BE2C (cell line): ENCODE measurements at places on chromosomes 3 and 15.

GRCh38 chr3:119627461-119627860 lies 29.8 kb downstream of the PLA1A start:
- no peak for DNase-seq

DNA sequence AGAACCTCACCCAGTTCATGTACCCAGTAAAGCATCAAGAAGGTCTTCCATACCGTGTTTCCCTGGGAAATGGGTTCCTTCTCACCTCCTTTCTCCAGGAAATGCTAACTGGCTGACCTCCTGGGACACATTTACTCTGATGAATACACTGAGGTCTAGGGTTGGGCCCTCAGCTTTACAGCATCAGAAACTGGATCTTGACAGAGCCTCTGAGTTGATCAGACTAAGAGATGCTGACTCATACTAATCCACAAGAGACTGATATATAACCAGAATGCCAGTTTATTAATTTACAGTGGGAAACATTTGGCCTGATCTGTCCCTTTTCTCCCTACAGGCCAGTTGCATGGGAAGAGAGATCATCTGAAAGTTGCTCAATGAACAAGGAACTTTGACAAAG lies 55.8 kb downstream of the GTF2E1 start:
- no peak for DNase-seq

DNA sequence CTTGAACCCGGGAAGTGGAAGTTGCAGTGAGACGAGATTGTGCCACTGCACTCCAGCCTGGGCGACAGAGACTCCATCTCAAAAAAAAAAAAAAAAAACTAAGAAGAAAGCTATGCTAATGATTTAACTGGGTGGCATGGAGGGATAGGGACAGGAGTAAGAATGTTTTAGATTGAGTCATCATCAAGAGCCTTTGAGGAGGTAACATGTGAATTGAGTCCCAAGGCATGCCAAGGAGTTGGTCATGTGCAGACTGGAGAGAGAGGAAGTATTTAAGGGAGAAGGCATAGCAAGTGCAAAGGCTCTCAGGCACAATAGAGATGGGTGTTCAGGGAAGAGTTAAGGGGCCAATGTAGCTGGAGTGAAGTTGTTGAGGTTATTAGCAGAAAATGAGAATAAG lies 9.1 kb downstream of the BNC1 start:
- no peak for DNase-seq

DNA sequence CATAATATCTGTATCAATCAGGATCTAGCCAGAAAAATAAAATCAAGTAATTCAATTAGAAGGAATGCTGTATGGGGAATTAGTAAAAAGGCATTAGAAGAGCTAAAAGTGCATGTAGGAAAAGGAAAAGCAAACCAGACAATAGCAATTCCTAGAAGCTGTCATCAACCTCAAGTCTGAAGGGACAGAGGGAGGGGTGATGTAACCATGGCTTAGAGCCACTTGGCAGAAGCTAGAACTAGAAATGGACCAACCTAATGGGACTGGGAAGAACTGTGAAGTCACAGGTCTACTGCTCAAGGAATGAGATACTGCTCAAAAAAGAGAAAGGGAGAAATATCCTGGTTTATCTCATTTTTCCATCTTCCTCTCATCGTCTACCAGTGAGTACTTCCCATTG lies 590.7 kb upstream of the SGO1 start:
- no peak for DNase-seq

- no peak for DNase-seq
Observed at GRCh38 chr3:119357190-119357589, 63.0 kb downstream of the ARHGAP31 start.

DNA sequence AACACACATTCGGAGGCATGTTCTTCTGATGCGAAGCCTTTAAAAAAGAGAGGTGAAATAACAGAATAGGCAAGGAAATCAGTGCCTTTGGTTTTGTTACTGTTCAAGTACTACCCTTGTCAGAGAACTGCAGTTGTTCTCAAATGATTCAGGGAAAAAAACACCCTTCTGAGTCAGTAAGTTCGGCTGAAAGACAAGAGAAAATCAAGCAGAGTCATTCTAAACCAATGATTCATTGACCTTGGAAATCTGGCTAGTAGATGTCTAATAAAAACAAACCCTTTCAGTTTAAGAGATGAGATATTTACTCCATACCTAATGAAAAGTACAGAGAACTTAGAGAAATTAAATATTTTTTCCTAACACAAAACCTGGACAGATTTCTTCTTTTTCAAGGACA lies 72.7 kb upstream of the ABI3BP start:
- DNase-seq: no peak

GRCh38 chr3:86785386-86785785 lies 205.6 kb downstream of the VGLL3 start:
- DNase-seq: no peak

GRCh38 chr3:80261082-80261481 lies 493.3 kb upstream of the ROBO1 start:
- no peak for DNase-seq

DNA sequence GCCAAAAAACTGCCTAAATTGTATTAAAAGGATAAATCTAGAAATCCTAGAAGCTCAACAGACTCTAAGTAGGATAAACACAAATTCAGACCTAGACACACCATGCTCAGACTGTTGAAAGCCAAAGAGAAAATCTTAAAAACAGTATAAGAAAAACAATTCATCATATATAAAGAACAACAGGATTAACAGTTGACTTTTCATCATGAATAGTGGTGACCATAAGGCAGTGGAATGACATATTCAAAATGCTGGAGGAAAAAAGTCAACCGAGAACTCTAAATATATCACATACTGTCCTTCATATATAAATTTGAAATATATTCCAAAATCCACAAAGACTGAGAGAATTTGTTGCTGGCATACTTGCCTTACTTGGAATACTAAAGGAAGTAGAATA lies 77.3 kb downstream of the CEP152 start:
- no peak for DNase-seq

- DNase-seq: peak; percentile 53
Observed at GRCh38 chr15:74451861-74452835, 8.8 kb downstream of the UBL7 start.

DNA sequence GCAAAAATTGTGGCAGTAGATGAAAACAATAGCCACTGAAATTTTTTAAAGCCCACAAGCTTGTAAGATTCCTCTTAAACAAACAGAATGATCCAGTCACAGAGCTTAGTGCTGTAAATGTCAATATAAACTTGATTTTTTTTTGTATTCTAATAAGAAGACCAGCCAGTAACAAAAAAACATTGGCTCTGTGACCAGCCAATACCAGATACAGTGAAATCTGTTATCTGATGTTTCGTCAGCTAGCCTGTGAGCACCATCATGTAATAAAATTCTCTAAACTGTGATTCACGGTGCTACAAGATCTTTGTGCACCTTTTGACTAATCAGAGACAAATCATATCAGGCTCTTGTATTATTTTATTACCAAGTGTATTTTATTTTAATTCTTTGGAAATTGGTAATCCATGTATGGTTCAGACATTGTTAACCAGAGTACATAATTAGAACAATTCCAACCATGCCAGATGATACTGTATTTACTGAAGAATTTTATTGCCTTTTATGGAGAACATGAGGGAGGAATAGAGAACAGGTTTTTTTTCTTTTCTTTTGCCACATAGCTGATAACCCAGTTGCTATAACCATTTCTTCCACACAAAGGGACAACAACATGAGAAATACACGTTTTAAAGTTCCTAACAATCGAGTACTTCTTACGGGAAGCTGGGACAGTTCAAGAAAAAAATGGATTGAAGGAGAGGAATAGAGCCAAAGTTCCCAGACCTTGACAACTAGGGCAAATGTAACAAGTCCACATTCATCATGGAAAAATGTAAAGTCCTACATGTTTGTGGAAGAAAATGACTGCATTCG lies 71.9 kb downstream of the FILIP1L start:
- no peak for DNase-seq

DNA sequence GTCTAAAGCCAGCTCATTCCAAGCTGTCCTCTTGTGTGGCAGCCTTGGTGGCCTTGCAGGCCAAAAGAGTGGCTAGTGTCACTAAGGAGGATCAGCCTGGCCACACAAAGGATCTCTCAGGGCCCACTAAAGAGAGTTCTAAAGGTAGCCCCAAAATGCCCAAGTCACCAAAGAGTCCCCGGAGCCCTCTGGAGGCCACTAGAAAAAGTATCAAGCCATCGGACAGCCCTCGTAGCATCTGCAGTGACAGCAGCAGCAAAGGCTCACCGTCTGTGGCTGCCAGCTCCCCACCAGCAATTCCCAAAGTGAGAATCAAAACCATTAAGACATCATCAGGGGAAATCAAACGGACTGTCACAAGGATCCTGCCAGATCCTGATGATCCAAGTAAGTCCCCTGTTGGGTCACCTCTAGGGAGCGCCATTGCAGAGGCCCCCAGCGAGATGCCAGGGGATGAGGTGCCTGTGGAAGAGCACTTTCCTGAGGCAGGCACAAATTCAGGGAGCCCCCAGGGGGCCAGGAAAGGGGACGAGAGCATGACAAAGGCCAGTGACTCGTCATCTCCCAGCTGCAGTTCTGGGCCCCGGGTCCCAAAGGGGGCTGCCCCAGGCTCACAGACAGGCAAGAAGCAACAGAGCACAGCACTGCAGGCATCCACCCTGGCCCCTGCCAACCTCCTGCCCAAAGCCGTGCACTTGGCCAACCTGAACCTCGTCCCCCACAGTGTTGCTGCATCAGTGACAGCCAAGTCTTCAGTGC lies 33.5 kb upstream of the ALPK3 start:
- no peak for DNase-seq

DNA sequence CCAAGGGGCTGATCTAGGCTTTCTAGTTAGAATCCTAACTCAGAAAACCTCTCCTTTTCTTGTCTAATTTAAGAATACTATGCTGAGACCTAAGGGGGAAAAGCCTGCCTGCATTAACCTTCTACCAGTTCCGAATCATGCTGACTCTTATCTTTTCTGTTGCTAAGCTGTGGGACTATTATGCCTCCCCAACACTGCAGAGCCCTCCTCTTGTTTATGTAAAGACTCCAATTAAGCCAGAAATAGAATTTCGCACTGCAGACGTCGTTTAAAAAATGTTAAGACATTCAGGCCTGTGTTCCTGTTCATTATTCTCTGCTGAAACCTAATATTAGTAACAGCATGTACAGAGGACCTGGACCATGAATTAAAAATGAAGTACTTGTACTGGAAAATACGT lies 310.6 kb upstream of the ATP11B start:
- DNase-seq: no peak

DNA sequence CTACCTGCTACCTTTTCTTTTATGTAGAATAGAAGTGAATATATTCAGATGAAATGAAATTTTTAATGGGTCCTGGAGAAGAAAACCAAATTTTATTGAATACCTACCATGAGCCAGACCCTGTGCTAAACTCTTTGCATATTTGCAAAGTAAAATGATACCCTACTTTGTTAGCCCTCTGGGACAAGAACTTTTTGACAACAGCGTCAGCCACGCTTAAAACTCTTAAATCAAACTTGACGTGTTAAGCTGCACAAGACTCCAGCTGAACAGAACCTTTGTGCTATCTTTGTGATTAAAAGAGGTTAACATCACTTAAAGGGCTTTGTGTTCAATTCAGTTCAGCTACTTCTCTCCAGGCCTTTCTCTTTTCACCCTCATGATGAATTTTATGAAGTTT lies 316.5 kb downstream of the MEX3B start:
- no peak for DNase-seq

- DNase-seq: no peak
Observed at GRCh38 chr15:39487458-39487735, 93.5 kb upstream of the THBS1 start.

DNA sequence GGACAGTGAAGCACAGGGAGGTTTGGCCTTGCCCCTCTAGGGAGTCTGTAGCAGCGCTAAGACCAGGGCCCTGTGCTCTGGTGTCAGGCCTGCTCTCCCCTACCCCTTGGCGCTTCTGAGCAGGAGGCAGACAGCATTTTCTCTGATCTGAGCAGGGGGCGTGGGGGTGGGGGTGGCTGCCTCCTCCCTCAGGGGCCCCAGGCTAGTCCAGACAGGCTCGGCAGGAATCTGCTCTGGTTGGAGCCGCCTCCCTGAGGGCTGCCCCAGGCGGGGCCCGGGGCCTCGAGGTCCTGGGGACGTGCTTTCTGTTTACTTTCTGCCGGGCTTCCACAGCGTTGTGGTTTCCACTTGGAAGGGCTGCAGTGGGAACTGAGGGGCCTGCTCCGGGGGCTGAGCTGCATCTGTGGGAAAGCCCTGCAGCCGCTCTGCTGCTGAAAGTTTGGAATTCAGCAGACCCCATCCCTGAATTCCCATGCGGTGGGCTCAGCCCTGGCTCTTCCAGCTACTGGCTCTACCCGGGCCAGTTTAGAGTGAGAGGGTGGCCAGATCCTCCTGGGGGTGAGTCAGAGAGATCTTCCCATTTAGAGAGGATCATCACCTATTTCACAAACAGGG lies 105.4 kb downstream of the LINGO1 start:
- DNase-seq: peak; percentile 76

GRCh38 chr15:55791551-55792400 lies 48.8 kb upstream of the PRTG start:
- DNase-seq: no peak

DNA sequence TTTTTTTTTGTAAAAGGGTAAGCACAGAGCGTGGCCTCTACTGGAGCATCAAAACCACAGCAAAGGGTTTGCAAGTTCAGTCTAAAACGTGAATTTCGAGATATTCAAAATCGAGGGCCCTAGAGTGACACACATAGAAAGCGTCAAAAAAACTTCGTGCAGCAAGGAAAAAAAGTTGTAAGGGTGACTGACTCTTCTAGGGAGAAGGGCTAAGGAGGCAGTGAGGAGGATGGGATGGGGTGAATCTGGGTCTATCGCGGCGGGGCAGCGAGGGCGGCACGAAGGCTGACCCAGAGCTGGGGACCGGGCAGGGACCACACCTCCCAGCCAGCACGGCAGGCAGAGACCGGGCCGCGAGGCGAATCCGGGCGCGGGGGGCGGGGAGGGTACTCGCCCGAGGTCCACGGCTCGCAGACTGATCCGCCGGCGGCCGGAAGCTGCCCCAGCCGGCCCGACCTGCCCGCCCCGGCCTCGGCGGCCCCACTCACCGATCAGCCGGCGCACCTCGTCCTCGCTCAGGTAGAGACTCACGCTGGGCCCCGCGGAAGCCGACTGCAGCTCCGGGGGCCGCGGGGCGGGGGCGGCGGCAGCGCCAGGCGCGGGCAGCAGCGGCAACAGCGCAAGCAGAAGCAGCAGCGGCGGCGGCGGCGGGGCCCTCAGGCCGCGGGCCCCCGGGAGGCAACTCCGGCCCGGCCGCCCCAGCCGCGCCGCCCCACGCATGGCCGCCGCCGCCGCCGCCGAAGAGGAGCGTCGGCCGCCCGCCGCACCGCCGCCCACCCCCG lies 533 bp downstream of the RYK start:
- peak; percentile 76 for DNase-seq

- DNase-seq: no peak
Observed at GRCh38 chr15:45653702-45654424, 19.0 kb downstream of the SQOR start.

DNA sequence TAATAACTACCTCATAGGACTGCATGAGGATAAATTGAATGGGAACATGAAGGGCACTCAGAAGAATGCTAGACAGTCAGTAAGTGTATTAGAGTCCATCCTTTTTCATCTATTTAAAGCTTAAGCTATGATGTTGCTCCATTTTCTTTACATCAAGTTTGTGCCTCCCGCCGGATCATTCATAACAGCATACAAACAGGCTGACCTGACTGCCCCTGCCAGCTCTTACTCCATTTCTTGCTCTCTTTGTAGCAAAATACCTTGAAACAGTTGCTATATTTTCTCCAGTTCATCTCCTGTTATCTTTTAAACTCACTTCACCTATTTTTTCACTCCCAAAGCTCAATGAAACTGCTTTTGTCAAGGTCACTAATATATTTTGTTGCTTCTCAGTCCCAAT lies 315.6 kb upstream of the ALCAM start:
- no peak for DNase-seq
